Inflammatory macrophage treated with lipopolysaccharide for 4 hours (primary cell): ENCODE measurements at places on chromosomes 7 and 10.

GRCh38 chr7:126398851-126399529 is 853.8 kb downstream of the GRM8 start:
- DNase-seq, result no peak

DNA sequence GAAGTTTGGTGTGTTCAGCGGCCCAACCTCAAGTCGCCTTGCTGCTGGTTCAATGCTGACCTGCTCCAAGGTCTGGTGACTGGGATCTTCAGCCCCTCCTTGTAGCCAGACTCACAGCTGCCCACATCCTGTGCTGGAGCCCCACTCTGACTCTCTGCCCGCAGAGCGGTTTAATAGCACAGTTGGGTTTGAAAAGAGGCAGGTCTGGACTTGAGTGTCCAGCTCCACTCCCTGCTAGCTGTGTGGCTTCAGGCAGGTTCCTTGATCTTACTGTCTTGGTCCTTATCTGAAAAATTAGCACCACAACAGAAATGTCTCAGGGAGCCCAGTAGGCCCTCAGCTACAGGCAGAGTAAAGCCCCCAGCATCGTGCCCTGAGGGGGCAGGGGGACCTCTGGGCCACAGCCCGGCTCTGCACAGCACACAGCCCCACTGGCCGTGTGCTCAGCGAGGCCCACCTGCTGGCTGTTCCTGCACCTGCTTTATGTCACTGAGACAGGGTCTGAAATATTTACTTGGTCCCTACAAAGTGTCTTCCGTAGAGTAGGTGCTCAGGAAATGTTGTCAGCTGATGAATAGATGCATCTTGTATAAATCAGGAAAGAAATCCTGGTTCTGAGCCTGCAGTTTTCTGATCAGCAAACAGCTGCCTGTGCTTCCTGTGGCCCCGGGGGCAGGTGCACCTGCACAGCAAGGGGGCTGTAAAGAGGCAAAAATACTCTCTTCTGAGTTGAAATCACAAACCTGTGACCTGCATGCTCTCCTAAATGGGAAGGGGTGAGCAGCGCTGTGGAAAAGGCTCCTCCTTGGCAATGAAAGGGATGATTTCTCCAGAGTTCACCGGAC is 155.5 kb downstream of the SVIL start:
- DNase-seq, result no peak

DNA sequence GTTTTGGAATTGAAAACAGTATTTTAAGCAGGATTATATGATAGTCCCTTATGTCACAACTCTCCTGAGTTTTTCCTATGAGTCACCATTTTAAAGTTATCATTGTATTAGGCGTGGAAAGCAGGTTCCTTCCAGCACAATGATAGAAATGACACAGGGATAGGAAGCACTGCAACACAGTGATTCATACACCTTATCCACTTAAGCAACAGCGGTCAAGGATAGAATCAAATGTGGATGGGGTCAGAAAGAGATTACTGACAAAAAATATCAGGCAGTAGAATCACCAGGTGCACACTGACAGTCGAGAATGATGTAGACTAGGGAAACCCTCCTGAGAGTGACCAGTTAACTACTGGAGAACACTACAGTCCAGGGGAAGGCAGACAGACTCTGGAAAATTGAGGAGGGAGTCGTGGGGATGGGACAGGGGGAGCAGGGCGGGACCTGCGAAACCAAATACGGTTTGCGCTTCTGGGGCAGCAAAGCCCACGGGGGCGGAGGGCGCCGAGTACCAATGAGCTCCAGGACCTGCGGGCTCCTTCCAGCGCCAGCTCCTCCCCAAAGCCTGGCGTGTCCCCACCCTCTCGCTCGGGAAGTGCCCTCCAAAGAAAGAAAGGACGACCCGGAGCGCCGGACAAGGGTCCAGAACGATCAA is 479 bp downstream of the PNPLA8 start:
- peak; percentile 84 for DNase-seq

- DNase-seq, result no peak
Measured at GRCh38 chr7:69840248-69840647, 242.0 kb downstream of the AUTS2 start.

GRCh38 chr10:37860494-37861190 is 3.2 kb upstream of the ZNF248 start:
- DNase-seq, result peak; percentile 53

- DNase-seq, result peak; percentile 30
Measured at GRCh38 chr7:142496545-142496991, 238.7 kb upstream of the PRSS58 start.

DNA sequence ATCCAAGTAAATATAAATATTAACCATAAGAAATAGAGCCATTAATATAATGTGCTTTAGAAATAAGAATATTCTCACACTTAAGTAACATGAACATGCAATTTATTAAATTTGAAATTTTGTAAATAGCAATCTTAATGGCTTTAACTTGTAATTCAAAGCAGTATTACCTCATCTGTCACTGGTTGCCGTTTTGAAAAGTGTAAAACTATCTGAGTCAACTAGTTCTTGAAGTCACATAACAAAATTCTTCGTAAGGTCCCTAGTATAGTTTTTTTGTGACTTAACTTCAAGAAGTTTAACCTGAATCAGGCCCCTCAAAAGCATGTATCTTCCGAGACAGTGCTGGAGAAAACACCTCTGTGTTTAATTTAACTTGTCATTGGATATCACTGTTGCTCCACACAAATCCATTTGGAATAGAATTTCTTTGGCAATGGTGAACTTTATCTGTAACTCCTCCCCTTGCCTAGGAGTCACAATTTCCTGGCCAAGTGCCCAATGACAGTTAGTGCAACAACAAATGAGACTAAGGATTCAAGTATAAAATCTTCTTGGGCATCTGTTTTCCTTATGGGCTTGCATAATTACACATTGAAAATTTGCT is 47.1 kb downstream of the NT5C2 start:
- peak; percentile 27 for DNase-seq

DNA sequence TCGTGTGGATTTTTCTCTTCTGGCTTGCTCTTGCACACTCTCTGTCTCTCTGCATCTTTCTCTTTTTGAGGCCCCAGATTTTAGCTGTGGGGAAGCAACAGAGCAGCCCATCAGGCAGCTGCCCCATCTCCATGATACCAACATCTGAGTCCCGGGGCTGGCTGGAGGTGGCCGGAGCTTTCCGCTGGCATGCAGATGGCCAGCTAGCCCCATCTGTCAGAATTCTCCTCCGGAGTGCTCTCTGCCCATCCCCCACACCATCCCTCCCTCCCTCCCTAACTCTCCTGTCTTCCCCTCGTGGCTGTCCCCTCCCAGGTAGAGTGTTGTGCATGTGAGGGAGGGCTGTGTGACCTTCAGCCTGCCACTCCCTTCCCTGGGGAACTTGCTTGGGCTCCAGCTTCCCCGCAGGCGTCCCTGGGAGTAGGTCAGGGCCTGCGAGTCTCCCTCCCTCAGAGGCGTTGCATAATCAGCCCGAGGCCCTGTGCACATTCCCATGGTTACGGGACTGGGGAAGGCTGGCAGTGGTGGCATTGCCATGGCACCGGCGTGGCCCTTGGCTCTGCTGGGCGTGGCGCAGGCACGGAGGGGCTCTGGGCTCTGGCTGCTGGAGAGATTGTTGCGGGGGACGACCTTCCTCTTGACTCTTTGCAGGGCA is 24.7 kb downstream of the GHRHR start:
- DNase-seq, result no peak

DNA sequence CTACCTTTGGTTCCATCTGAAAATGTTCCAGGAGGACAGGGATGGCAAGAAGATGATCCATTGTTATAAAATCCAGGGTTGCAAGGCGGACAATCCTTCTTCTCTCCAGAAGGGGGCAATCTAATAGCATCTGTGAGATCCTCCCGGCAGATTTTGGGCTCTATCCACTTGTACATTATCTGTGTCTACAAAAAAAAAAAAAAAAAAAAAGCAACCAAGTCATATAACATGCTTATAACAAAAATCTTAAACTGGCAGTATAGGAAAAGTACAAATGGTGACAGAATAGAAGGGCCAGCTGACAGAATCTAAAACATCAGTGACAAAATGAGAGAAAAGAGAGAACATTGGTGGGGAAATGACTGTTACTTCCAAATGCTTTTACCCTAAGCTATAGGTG is 132.7 kb downstream of the ELAPOR2 start:
- peak; percentile 41 for DNase-seq

DNA sequence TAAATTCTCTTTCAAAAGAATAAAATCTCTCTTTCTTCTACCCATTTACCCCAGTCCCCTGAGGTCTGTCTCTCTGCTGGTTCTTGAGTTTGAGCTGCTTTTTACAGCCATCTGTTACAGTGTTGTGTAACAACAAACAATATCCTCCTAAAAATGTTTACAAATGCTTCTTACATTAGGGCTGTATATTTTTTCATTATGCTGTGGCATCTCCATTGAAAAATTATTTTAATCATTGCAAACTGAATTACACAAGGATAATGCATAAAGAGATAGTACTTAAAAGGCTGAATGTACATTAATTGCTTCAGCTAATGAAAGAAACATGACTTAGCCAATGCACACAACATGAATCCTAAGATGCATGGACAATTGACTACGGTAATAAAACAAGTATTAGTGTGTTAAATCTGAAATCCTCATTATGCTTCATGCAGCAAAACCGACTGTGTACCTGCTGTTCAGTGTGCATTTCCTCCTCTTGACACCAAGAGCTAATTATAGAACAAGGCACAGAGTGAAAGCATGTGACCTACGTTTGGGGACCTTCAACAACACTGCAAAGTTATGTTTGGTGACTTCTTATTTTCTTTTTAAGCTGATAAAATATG is 181.7 kb upstream of the RHOBTB1 start:
- no peak for DNase-seq

- DNase-seq, result no peak
Measured at GRCh38 chr10:122464586-122464985, 3.2 kb downstream of the HTRA1 start.

- peak; percentile 78 for DNase-seq
Measured at GRCh38 chr10:90779548-90779947, 78.3 kb downstream of the HTR7 start.

- DNase-seq, result no peak
Measured at GRCh38 chr10:22317771-22318565, 1.8 kb downstream of the COMMD3 start.

- DNase-seq, result no peak
Measured at GRCh38 chr7:117155694-117156093, 167.2 kb downstream of the WNT2 start.

DNA sequence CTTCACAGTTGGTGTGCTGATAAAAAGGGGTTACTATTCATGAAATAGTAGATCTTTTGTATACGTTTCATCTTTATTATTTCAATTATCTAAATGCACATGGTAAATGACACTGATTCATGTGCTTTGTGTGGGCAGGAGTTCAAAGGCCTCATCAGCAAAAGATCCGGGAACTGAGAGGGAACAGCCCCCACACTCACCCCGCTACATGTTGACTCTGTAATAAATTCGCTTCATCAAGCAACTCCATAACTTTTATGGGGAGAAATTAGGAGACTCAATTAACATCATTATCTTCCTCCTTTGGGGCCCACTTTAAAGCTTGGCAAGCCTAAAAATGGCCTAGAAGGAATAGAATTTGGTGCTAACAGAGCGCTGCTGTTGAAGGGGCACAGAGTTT is 250.7 kb upstream of the BMPER start:
- DNase-seq, result no peak

GRCh38 chr10:79221110-79222051 is 125.9 kb upstream of the PPIF start:
- no peak for DNase-seq

DNA sequence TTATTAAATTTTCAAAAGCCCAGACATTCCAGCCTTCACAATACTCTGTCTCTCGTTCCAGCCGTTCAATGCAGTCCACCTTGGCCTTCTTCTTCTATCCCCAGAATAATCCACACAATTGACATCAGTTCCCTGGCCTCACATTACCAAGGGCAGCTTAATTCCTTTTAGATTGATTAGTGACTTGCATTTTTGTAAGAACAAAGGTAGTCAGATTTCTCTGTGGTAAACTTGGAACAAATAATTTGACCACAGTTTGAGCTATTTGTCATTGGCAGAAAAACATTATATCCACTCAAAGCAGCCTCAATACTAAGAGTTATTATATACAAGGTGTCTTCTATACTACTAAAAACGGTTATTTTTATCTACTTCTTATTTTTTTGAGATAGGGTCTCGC is 5.1 kb upstream of the CYTH3 start:
- DNase-seq, result no peak

GRCh38 chr7:106597751-106598546 is 63.0 kb downstream of the CCDC71L start:
- DNase-seq, result peak; percentile 77

DNA sequence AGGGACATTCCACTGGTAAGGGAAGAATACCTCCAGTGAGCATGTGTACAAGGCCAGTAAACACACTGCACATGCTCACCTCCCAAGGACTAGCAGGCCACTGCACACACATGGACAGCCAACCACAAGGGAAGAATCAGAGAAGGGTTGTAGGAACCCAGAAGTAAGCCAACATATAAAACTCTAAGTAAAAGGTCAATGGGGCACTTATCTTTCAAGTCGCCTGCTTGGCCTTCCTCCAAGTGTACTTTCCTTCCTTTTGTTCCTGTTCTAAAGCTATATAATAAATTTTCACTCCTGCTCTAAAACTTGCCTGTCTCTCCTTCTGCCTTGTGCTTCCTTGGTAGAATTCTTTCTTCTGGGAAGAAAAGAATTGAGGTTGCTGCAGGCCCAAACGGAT is 33.0 kb downstream of the ORC5 start:
- no peak for DNase-seq

DNA sequence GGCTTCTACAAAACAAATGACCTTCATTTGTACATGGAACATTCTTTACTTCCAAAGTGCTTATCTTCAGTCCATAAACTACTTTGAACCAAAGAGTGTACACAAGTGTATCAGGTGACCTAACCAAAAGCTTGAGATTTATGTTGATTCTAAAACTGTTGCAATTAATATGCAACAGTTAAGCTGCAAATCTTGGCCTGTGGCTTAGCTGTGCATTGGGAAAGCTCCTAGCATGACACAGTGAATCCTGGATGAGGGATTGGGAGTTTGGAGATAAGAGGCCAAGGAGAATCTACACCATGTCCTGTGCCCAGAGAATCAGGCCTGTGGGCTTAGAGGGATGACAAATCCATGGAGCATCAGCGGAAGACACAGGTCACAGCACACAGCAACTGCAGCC is 105.2 kb upstream of the GSDME start:
- no peak for DNase-seq

- DNase-seq, result no peak
Measured at GRCh38 chr7:142471820-142472219, 214.0 kb upstream of the PRSS58 start.

- no peak for DNase-seq
Measured at GRCh38 chr7:88669913-88670312, 89.6 kb upstream of the ZNF804B start.
